NCI-H1436 treated with DMSO at 0.1 percent for 48 hours (cell line): ENCODE measurements at places on chromosomes 11 and 22.

GRCh38 chr11:2664791-2665525, 34.8 kb downstream of the KCNQ1OT1 start:
- no peak for DNase-seq

DNA sequence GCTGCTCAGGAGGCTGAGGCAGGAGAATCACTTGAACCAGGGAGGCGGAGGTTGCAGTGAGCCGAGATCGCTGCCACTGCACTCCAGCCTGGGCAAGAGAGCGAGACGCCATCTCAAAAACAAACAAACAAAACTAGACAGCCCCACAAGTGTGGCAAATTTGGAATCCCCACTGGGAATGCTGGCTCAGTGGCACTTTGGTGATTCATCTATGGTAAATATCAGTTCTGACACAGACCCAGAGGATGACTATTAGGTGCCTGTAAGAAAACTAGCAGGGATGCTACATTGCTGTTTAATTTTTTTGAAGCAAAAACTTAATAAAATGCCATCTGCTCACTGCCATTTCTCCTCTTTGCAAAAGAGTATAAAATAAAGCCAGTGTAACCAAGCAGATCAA, 107.9 kb downstream of the NAT10 start:
- no peak for DNase-seq

DNA sequence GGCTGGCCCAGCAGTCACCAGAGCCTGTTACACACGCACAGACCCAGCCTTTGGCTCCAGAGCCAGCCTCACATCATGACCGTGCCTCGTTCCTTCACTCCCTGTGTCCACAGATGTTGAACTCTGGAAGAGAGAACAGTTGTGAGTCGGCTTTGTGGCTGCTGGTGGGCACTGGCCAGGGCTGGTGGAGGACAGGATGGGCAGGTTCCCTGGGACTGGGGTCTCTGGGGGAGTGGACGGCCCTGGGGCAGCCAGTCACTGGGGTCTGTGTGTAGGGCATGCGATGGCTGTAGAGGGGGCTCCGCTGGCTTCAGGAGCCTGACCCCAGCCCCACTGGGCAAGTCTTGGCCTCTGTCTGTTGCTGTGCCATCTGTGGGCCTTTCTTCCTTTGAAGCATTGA, 1070.1 kb downstream of the BRD1 start:
- no peak for DNase-seq

GRCh38 chr11:104700609-104701008, 197.7 kb downstream of the CASP12 start:
- DNase-seq, result no peak

DNA sequence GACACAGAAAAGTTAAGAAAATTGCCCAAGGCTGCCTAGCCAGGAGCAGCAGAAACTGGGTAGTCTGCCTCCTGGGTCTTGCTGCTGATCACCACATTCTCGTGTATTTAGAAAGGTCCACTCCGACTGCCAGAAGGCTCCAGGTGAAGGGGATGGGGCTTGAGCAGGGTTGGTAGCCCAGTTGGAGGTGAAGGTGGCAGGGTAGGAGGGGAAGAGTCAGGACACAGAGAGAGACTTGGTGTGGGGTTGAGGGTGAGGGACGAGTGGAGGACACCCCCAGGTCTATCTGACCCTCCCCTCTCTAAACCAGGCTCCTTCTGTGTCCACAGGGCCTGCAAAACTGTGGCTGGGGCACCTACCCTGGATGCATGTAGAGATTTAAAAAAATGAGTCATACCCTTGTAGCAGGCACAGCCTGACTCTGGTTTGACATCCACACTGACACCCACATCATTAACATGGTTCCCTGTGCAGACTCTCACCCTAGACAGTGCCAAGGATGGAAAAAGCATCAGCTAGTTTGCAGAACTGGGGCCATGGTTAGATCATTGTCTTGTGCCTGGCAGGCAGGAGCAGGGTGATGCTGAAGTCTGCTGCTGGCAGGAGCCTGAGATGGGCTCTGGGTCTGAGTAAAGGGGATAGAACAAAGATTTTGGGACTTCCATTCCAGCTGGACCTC, 273.2 kb downstream of the TENM4 start:
- DNase-seq, result no peak

GRCh38 chr11:118341261-118341660, 1.2 kb downstream of the CD3D start:
- no peak for DNase-seq

GRCh38 chr11:907668-908067, 2.9 kb downstream of the CHID1 start:
- no peak for DNase-seq

DNA sequence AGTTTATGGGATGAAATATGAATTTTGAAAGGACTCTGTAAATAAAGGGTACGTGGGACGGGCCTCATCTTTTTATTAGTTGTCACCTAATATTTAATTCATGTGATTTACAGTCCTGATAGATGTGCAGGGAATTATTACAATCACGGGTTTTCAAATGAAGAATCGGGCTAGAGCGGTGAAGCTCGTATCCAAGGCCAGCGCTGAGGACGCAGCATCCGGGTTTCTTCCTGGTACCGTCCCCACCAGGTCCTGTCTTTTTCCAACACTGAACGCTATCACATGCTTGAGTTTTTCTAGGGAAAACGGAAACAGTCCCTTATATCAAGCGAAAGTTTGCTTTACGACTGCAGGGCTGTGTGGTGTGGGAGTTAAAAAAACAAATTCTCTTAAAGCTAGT, 787 bp downstream of the SMDT1 start:
- no peak for DNase-seq
